ENCODE measurements at places on chromosomes 1 and 21. TPM values are rescaled to one million over a fixed set of nuclear protein-coding genes. Genes with fewer than 3 reads are reported as not detected.

The IGSF8 gene
- 23.2 TPM for total RNA-seq

The CAPN8 gene
- under 0.01 TPM for total RNA-seq

The LHX8 gene
- total RNA-seq, result 1.00 TPM

The OR2AK2 gene
- not detected for total RNA-seq

The ASTN1 gene
- not detected for total RNA-seq

The PROK1 gene
- total RNA-seq, result 0.14 TPM

The TPRG1L gene
- 22.4 TPM for total RNA-seq

The NBPF10 gene
- total RNA-seq, result 2.5 TPM

The LIN28A gene
- total RNA-seq, result not detected

The ITLN2 gene
- total RNA-seq, result not detected

The CCT3 gene
- total RNA-seq, result 323 TPM

The CCDC185 gene
- not detected for total RNA-seq

The BLACAT1 gene
- total RNA-seq, result not detected

The KLHDC8A gene
- not detected for total RNA-seq

The RIMS3 gene
- total RNA-seq, result 0.14 TPM

The CASZ1 gene
- total RNA-seq, result under 0.01 TPM

The HCN3 gene
- total RNA-seq, result 1.0 TPM

The ABCG1 gene
- 2.7 TPM for total RNA-seq

The OR2M3 gene
- not detected for total RNA-seq

The RXRG gene
- total RNA-seq, result not detected

The GJC2 gene
- total RNA-seq, result 3.4 TPM

The TNFRSF8 gene
- 0.28 TPM for total RNA-seq

The CELA2A gene
- 0.14 TPM for total RNA-seq

The AXDND1 gene
- total RNA-seq, result 0.28 TPM

The ETV3L gene
- not detected for total RNA-seq

The AMY1A gene
- total RNA-seq, result not detected

The AMY2A gene
- total RNA-seq, result not detected

The MSH4 gene
- total RNA-seq, result 0.46 TPM

The DNASE2B gene
- not detected for total RNA-seq

The LYPLA2 gene
- total RNA-seq, result 29.3 TPM

The HSD11B1 gene
- total RNA-seq, result 137 TPM

The ERMAP gene
- total RNA-seq, result 15.2 TPM

The NBPF20 gene
- 2.0 TPM for total RNA-seq

The AGMAT gene
- total RNA-seq, result 0.83 TPM

The BACH1 gene
- total RNA-seq, result 82.4 TPM

The SNX7 gene
- 48.1 TPM for total RNA-seq

All from smooth muscle cell of bladder (primary cell).